Suppressor macrophage treated with lipopolysaccharide for 4 hours (primary cell): ENCODE measurements at places on chromosomes 4 and X.

- DNase-seq, result no peak
Observed at GRCh38 chr4:3658530-3658913, 107.7 kb upstream of the ADRA2C start.

DNA sequence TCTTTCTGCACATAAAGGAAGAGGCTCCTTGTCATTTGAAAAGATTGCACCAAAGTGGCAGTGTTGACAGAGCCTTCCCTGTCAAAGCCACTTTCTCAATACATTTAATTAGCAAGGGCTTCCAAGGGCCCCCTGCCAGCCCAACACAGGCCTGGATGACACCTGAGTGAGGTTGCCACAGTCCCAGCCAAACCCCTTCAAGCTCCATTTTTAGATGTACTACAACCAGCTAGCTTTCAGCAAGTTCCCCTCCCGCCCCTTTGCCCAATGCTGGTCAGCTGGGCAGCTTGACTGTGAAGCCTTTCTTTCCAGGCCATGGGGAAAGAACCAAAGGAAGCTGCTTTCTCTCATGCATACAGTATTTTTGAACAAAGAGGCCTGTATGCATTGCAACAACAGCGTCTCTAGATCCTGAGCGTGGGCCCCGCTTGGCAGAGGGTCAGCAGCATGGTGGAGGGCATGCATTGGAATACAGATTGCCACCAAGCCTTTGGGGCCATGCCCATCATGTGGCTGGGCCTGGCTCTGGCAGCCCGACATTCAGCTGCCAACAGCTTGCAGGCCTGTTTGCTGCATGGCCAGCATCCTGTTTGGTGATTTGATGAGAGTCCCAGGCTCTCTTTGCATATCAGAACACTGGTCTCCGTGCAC lies 261.1 kb upstream of the GATB start:
- DNase-seq, result no peak

GRCh38 chr4:138981930-138982390 lies 33.6 kb upstream of the NOCT start:
- peak; percentile 93 for DNase-seq

- DNase-seq, result no peak
Observed at GRCh38 chrX:136999024-136999423, 34.8 kb downstream of the GPR101 start.

DNA sequence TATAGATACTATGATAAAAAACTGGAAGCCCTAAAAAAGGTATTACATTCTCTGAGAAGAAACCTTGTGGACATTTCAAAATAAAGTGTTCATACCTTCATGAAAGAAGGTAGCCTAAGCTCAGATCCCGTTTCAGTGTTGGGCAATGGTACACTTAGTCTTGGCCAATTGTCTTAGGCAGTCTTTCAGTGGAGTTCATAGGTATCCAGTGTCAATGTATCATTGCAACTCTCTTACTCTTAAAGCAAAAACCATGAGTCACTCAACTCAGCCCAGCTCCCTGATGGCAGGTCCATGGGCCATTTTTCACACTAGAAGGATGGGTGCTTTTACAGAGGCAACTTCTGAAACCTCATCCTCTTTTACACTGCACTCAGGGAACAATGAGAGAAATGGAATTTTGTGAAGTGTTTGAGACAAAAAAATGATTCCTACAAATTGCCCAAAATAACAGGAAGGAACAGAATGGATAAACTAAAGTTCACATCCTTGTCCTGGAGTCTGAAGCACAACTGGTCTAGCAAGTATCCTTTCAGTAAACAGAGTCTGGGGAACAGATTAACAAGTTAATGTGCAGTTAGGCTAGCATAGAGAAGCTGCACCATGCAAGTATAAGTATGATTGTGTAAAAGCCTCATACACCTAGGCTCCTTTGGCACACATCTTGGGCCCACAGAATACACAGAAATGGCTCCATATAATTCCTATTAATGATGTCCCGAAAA lies 7.0 kb upstream of the ZNF827 start:
- DNase-seq, result no peak
